ENCODE measurements at places on chromosomes 2 and 18.

DNA sequence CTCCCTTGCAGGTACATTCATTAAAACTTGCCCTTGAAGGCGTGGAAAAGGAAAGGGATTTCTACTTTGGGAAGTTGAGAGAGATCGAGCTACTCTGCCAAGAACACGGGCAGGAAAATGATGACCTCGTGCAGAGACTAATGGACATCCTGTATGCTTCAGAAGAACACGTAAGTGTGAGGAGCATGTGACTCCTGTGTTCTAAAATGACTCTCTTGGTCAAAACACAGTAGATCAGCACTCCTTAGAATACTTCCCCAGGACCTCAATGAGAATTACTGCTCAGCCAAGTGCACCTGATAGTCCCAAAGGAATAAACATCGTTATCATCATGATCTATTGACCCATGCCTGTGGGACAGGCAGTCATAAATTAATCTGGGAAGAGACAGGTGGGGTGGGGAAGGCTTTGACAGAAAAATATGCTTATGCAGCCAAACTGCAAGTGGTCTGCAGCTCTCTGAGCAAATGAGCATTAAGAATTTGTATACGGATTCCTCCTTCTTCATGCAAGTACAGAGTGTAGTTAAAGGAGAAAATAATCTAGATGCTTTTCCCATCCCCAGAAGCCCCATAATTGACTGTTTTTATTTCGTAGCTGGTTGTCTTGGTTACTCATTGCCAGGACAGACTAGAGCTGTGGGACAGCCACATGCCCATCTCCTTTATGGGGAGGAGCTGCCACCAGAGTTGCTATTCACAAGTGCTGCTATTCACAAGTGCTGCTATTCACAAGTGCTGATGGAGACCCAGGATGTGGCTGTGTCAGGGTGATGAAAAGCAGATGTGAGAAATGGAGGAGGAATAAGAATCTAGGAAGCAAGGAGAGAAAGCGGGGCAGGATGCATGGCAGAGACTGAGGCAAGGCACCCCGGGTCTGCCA, 91.0 kb downstream of the MAPRE2 start:
- DNase-seq: no peak

GRCh38 chr2:26576565-26577441, 64.4 kb downstream of the CIB4 start:
- no peak for DNase-seq

DNA sequence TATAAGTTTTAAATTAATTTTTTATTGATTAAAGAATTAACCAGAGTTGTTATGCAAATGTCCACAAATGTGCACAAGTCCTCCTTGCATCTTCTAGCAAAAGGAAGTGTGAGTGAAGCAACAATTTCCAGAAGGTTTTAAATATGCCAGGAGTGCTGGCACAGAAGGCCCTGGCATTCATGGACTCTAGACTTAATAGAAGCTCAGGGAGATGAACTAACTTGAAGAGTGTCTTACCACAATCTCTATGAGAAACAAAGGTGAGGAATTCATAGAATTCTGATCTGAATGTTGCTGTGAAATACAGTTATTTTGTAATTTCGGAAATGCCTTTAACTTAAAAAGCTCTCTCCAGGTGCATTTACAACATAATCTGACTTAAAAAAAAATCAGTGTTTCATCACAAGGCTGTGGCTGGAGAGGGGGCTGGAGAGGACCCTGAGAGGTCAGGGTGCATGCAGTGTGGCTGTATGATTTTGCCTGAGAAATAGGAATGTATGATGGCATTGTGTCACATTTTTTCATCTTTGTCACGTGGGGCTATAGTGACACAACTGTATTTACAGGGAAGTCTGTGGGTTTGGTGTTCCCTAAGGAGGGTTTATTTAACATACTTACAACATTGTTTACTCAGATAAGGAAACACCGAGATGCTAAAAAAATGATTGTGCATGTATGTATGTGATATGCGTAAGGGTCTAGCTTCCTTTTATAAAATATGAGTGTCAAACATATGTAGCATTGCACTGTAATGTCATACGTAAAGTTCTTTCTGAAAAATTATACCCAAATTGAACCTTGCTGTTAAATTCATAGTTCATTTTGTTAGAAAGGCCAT, 66.2 kb downstream of the MAP4K4 start:
- DNase-seq: no peak

GRCh38 chr2:231168460-231169139, 29.8 kb upstream of the ARMC9 start:
- no peak for DNase-seq

DNA sequence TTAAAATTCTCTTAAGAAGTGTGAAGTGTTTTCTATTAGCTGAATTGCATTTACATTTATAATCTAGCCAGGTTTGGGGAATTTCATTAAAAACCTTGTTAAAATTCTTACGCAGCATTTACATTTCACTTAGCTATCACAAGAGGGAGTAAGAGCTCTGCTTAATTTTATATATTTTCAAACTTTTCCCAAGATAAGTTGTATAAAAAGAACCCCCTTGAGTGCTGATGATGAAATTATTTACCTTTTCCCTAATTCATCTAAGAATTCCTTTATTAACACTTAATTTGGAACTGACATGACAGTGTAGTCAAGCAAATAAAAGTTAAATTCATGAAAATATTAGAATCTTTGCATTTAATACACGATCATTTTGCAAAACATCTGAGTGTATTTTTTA, 54.2 kb upstream of the ZSWIM2 start:
- DNase-seq: no peak

DNA sequence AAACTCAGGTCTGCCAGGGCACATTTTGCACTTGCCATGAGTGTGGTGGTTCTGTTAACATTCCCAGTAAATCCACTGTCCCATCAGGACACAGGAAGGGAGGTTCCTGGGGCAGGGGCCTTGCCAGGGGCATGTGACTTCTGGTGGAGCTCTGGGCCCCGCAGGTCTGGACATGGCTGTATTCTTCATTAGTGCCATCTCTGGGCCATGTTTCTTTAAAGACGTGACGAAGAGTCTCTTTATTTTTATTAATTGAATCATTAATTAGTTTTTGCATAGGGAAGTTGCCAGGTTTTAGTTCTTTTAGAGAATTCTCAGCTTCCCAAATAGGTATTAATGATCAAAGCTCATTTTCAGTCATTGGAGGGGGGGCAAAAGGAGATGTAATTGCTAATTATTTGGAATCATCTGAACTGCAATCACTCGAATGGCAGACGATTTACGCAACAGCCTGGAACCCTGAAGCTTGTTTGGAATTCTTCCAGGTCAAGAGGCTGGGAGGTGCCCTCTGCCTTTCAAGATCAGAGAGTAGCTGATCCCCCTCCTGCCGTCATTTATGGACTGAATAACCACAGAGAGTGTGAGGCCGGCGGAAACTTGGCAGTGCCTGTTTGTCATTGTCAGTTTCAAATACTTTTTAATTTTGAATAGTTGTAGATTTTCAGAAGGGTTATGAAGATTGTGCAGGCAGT, 106.2 kb downstream of the RTP5 start:
- no peak for DNase-seq

DNA sequence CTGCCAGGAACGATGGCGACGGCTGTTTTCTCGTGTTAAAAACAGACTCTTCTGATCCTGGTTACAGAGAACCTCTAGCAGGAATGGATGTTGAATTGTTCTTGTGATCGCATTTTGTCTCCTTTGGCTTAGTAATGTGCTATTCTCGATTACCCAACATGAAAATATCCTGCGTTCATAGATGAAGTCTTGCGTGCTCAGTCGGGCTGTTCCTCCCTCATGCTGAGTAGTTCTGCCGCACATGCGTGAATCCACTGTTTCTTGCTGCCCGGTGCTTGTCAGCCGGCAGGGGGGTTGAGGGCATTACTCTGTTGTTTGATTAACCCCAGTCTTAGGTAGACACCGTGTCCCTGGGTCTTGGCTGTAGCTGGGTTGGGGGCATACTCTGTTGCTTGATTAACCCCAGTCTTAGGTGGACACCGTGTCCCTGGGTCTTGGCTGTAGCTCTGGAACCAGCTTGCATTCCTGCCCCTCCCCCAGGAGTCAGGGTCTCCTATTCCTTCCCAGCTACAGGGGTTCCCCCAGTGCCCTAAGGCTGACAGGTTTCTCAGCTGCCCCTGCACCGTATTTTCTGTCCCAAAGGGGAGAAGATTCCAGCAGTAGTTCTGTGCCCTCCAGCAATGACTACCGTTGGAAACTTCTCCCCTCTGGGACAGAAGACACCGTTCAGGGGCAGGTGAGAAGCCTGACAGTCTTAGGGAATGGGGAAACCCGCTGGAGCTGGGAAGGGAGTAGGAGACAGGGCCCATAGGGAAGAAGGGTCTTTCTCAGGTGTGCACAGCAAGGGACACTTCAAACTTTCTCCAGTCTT, 22.1 kb upstream of the ASB1 start:
- no peak for DNase-seq

GRCh38 chr18:55072698-55073097, 113.4 kb upstream of the CCDC68 start:
- no peak for DNase-seq

GRCh38 chr2:112634153-112634873, 11.4 kb upstream of the SLC20A1 start:
- no peak for DNase-seq

GRCh38 chr2:210899131-210899530, 342.7 kb downstream of the CPS1 start:
- no peak for DNase-seq

GRCh38 chr2:387980-388421, 100.1 kb upstream of the ALKAL2 start:
- no peak for DNase-seq

DNA sequence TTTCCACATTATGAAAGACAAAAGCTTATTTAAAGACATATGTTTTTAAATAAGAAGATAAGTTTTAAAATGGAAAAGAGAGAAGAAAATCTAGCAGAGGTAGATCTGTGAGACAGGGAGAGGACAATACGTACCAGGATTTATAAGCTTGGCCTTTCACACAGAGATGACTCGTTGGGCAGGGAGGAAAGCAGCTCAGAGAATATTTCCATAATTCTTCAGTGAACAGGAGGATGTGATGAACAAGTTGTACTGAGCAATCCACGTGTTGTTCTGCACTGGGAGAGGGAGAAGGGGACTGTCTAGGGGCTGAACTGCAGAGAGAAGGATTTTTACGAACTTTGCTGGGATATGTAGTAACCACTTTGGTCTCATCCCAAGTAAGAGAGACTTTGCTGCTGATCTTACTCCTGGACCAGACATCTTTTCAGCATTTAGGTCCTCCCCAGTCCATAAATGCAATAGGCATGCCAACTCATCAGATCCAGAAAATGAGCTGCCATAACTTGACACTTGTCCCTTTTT, 162.5 kb upstream of the SETBP1 start:
- DNase-seq: no peak

DNA sequence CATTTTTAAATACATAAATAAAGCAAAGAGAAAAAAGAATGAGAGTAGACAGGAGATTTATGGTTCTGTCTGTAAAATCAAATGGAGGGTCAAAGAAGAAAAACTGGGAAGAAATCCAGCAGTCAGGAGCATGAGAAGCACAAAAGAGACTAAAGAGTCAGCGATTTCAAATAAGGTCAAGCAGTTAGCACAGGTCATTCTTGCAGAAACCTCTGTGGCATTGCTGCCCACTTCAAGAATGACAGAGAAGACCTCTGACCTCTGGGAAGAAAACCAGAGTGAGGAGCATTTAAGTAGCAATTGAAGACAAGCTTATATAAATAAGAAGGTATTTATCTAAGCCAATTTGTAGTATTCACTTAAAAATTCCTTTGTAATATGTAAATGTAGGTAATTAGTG, 172.0 kb upstream of the SPOPL start:
- DNase-seq: no peak

DNA sequence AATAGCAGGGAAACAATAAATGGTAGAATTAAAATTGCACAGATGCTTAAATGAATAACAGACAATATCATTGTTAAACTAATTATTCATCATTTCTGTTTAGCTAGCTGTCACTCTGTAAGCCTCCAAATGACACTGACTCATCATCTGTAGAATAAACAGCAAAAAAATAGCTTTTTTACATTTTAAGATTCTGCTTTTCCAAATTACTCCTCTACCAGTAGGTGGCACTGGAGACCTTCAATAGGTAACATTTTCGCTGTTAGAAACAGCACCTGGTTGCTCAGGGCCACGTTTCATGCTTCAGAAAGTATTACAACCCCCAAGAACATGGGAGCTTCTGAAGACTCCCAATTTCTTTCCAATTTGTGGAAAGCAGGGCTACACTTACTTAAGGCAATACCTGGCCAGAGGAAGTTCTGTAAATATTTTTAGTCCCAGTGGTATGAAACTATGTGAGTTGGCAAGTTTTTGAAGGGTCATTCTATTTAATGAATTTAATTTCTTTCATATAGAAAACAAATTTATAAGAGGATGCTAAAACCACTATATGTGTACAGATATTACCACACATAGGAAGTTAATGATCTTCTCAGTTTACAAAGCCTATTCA, 45.4 kb downstream of the TTN start:
- DNase-seq: peak; percentile 19

- no peak for DNase-seq
These were observed 139.7 kb downstream of the DDX1 start for GRCh38 chr2:15731213-15731888.

GRCh38 chr2:44906972-44907371, 34.5 kb upstream of the SIX3 start:
- no peak for DNase-seq

GRCh38 chr2:236712304-236712703, 142.7 kb downstream of the ACKR3 start:
- DNase-seq: no peak

DNA sequence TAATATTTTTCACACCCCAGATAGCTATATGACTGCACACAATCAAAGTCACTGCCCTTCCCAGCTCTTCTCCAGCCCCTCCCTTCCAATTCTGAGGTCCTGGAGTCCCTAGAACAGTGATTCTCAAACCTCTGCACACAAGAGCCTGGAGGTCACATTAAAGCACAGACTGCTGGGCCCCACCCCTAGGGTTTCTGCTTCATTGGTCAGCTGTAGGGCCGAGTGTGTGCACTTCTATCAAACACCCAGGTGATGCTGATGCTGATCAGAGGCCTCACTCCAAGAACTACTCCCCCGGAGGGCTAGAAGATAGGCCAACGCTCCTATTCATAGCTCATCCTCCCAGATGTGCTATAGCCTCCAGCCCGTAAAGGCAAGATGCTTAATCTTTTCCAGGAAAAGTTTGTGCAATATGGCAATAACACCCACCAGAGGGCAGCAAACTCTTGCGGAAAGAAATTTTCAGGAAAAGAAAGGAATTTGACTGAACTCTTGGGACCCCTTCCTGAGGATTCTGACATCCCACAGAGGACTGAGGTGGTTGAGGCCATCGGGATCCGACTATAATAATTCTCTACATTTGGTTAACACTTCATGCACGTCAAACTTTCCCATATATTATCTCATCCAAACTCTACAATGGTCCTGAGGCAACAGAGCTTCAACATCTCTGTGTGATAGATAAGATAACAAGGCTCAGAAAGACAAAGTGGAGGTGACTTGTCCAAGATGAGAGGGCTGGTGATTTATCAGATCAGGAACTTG, 194.2 kb upstream of the PKDCC start:
- DNase-seq: peak; percentile 60
